ENCODE measurements at places on chromosomes 6 and 20. TPM values are rescaled to one million over a fixed set of nuclear protein-coding genes. Genes with fewer than 3 reads are reported as not detected.

The RCAN2 gene
- 0.48 TPM for total RNA-seq

The FGD2 gene
- total RNA-seq, result not detected

The SNAP91 gene
- total RNA-seq, result not detected

The BPIFB2 gene
- total RNA-seq, result not detected

The CASS4 gene
- 2.5 TPM for total RNA-seq

The EMILIN3 gene
- 0.12 TPM for total RNA-seq

The ELOVL4 gene
- total RNA-seq, result 1.7 TPM

The BCLAF1 gene
- total RNA-seq, result 75.3 TPM

The SMLR1 gene
- not detected for total RNA-seq

The TMEM200A gene
- total RNA-seq, result 30.9 TPM
